Activated naive CD4-positive, alpha-beta T cell treated with anti-CD3 and anti-CD28 coated beads for 36 hours (primary cell): ENCODE measurements at places on chromosomes 3 and 15.

GRCh38 chr3:126923423-126923822, 59.5 kb upstream of the PLXNA1 start:
- H3K4me1 ChIP-seq: no peaks in the 10 kb centered on the region
- no peak for DNase-seq
- H3K36me3 ChIP-seq: peaks cover 10% of the 10 kb centered on the region
- H3K27me3 ChIP-seq: no peaks in the 10 kb centered on the region
- H3K4me3 ChIP-seq: no peak overlapping the region

- peaks cover 4% of the 10 kb centered on the region for H3K27me3 ChIP-seq
- H3K4me1 ChIP-seq: peaks cover 3% of the 10 kb centered on the region
- H3K4me3 ChIP-seq: peak overlapping the region; percentile 46
- H3K27ac ChIP-seq: no peak overlapping the region
Observed at GRCh38 chr15:92714477-92715401, 59.2 kb upstream of the FAM174B start.

DNA sequence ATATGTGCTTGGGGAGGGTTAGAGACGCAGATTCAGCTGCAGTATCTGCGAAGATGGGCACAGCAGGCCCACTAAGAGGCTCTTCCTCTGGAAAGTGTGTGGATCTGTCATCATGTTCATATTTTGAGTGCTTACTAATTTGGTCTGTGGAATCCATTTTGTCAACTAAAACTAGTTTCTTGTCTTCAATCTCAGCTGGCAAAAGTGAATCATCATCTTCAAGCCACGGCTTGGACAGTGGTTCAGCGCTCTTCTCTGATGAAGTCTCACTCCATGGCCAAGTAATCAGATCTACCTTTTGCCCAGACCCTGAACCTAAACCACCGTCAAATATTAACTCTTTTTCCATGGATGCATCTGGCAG, 76.2 kb downstream of the IMPG2 start:
- no peak for DNase-seq
- no peak overlapping the region for H3K4me3 ChIP-seq
- peaks cover 6% of the 10 kb centered on the region for H3K4me1 ChIP-seq

DNA sequence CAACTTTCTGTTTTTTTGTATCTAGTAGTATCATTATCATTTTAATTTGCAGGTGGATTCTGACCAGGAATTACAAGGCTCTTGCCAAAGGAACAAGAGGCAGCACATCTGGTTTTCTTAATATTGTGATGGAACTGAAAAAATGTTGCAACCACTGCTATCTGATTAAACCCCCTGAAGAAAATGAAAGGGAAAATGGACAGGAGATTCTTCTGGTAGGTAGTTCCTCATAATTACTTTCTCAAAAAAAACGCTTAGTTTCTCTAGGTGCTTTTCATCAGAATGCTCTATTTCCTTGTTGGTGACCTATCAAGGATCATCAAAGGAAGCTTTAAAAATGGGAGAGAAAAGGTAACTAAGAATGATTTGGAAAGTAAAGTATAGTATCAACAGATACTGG, 71.6 kb downstream of the CHD2 start:
- H3K27me3 ChIP-seq: no peaks in the 10 kb centered on the region
- no peak overlapping the region for H3K4me3 ChIP-seq
- H3K27ac ChIP-seq: peak overlapping the region; percentile 48
- DNase-seq: no peak

GRCh38 chr3:119729996-119730395, 27.2 kb downstream of the CFAP91 start:
- no peaks in the 10 kb centered on the region for H3K4me1 ChIP-seq
- no peak overlapping the region for H3K4me3 ChIP-seq

DNA sequence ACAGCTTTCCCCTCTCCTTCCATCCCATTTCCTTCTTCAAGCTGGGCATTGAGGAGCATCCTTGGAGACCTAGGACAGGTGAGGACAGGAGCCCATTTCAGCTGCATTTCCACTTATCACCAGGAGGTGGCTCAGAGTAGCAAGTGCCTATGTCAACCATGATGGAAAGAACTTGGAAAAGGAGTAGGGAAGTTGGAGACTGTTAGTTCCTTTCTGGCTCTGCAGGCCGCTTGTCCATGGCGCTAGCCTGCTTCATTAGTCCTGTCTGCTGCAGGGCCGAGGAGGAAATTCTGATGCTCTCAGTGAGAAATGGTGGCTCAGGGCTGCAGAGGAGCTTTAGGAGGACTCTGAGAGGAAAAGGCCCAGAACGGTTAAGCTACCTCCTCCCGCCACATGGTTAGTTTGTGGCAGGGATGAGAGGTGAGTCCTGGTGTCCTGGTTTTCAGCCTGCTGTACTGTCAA, 7.0 kb upstream of the CD276 start:
- no peak overlapping the region for H3K27ac ChIP-seq
- peaks cover 14% of the 10 kb centered on the region for H3K27me3 ChIP-seq
- DNase-seq: peak; percentile 68
- no peak overlapping the region for H3K4me3 ChIP-seq
- H3K36me3 ChIP-seq: no peaks in the 10 kb centered on the region
